ENCODE measurements at places on chromosomes 13 and 19. TPM values are rescaled to one million over a fixed set of nuclear protein-coding genes. Genes with fewer than 3 reads are reported as not detected.

Gene RGL3
- total RNA-seq: 2.9 TPM

Gene SIGLECL1
- total RNA-seq: not detected

Gene FAM216B
- not detected for total RNA-seq

Gene WASF3
- 23.0 TPM for total RNA-seq

Gene SLC25A41
- 0.27 TPM for total RNA-seq

Gene ZNF57
- 3.9 TPM for total RNA-seq

Gene ZNF541
- total RNA-seq: not detected

Gene ACP7
- 0.27 TPM for total RNA-seq

Gene COL4A2
- 143 TPM for total RNA-seq

Gene KDM4B
- 23.9 TPM for total RNA-seq

Gene EEF1AKMT1
- total RNA-seq: 9.3 TPM

Gene ERICH4
- not detected for total RNA-seq

Gene CDC16
- total RNA-seq: 77.9 TPM

Gene BRME1
- 0.53 TPM for total RNA-seq

Gene DPF1
- total RNA-seq: 2.1 TPM

Gene ANKRD24
- total RNA-seq: 0.13 TPM

Gene ZNF30
- 4.0 TPM for total RNA-seq

Gene CHST8
- total RNA-seq: 0.07 TPM

Gene CEACAM21
- total RNA-seq: 0.27 TPM

Gene CD79A
- total RNA-seq: not detected

Gene UBE2L5
- not detected for total RNA-seq

Gene CLEC11A
- 8.0 TPM for total RNA-seq
